T1000 (cell line): ENCODE measurements at places on chromosomes 1 and 21.

GRCh38 chr1:7313081-7313546 is 458.0 kb upstream of the VAMP3 start:
- peak; percentile 42 for DNase-seq

GRCh38 chr1:102182603-102183260 is 186.0 kb upstream of the OLFM3 start:
- no peak for DNase-seq

DNA sequence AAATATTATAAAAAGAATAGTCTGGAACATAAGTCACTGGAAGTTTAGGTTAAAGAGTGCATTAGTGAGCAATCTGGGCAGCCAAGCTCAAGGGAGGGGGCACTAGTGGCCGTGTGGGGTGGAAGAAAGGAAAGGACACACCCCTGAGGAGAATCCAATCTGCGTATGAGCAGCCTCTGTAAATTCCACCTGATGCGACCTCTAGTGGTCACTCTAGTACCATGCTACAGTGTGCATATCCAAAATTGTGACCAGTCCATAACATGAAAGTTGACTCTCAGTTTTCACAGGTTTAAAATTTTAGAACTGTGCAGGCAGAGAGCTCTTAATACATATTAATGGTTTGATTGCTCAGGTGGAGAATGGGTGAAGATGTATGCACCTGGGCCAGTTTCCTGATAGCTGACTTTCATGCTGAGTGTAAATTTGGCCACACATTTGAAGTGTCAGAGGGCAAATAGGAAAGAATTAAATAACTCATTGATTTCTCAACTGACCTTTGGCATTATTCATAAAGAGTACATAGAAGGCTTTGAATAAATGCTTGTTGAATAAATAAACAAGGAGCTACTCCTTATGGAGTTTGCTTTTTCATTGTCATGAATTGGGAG is 105.9 kb upstream of the C21orf91 start:
- no peak for DNase-seq

GRCh38 chr1:225694151-225694603 is 41.3 kb upstream of the ENAH start:
- DNase-seq, result no peak

DNA sequence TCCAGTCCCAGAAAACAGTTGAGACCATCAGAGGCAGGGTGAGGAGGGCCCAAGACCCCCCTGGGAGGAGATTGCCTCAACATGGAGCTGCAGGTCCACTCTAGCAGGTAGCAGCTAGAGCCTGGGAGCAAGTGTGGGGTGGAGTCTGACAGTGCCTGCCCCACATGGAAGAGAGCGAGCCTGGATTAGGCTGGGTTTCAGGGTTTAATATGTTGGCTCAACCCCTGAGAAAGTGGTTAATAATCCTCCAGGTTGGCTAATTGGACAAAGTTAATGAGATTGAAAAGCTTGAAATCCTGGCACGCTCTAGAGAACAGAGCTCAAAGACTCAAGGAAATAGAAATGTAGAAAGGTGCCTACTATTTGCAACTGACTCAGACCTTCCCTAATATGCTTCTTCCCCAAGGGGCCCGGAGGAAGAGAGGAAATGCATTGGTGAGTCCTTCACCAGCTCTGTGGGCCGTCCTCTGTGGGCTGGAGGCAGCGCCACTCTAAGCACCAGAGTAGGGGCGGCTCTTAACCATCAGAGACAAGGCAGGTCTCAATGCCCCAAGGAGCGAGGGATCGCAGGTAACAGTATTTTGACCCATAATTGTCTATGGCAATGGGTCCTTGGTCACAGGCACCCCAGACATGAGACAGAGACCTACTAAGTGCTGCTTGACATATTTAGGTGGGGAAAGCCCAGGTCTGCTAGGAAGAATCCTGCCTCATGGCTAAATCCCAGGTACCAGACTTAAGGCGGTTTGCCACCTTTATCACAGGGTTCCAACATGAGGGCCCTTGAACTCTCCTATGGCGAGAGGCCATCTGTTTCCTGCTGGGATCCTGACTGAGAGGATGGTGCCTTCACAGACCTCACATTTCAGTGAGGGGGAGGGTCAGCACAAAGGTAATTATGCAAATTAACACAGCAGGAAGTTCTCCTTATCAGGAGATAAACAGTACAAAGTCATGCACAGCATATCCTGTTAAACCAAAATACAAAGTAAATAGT is 33.8 kb downstream of the RSPH1 start:
- no peak for DNase-seq

DNA sequence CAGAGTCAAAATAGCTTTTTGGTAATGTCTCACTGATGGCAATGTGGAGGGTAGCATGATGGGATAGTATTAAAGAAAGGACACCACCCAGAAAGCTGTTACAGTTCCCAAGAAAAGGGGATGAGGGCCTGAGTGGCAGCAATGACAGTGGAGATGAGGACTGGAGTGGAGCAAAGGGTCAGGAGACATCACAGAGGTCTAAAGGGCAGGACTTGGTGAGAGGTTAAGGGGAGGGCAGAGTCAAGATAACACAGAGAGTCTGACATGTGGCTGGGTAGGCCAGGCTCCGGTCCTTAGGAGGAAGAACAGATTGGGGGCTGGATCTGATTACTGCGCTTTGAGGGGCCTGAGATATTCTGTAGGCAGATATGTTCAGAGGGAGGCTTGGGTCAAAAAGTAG is 19.3 kb downstream of the ELF3 start:
- no peak for DNase-seq

- no peak for DNase-seq
Observed at GRCh38 chr1:53554592-53555305, 95.5 kb downstream of the DMRTB1 start.

- DNase-seq, result no peak
Observed at GRCh38 chr1:70427976-70428375, 16.9 kb downstream of the CTH start.

DNA sequence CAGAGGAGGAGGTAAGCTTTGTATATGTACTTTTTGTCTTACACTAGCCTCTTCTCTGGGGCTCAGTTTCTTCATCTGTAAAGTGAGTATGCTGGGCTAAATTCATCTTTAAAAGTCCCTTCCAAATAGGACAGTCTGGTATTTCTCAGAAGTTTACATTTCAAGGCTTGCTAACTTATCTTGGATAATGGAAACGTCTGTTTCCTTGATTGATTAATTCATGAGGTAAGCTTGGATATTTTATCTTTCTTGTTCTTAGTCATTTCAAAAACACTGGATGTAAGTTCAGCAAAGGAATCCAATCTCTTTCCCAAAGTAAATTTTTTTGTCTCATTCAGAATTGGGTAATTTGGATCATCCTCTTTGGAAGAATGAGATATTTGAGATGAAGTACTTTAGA is 111.0 kb downstream of the EDEM3 start:
- DNase-seq, result no peak

DNA sequence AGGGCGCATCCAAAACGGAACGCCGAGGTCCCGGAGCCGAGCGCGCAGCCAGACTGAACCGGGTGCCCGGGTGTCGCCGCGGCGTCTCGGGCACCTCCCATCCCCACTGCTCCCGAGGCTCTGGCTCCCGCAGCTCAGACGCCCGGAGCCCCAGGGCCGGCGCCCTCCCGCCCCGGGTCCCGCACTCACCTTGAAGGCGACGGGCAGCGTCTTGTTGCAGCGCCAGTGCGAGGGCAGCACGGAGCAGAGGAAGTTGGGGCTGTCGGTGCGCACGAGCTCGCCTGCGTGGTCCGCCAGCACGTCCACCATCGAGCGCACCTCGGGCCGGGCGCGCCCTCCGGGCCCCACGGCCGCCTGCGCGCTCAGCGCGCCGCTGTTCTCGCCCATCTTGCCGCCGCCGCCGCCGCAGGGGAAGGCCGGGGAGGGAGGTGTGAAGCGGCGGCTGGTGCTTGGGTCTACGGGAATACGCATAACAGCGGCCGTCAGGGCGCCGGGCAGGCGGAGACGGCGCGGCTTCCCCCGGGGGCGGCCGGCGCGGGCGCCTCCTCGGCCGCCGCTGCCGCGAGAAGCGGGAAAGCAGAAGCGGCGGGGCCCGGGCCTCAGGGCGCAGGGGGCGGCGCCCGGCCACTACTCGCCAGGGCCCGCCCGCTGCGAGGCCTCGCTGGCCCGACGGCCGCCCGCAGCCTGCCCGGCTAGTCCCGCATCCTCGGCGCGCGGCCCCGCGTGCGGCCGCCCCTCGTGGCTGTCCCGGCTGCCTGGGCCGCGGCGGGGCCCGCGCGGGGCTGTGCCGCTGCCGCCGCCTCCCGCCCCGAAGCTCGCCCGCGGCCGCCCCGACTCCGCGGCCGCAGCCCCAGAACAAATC is 447 bp downstream of the RUNX3 start:
- no peak for DNase-seq

DNA sequence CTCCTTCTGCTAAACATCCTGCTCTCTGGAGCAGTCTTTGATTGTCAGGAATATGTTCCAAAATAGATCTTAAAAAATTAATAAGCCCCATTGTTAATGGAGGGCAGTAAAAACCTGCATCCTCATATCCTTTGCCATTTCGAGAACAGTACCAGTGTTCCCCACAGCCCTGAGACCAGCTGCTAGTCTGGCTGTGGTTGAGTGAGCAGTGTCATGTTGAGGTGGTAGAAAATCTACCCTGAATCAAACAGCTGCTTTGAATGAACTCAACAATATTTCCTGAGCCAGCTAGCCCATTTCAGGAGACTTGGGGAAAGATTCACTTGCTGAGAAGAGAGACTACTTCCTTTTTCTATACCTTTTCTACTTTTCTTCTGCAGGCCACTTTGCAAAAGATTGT is 24.4 kb downstream of the FABP3 start:
- no peak for DNase-seq
